ENCODE measurements at places on chromosomes 3 and 15. TPM values are rescaled to one million over a fixed set of nuclear protein-coding genes. Genes with fewer than 3 reads are reported as not detected.
A peak's percentile ranks its signal among the peaks of the same experiment; 100 is the strongest.

Gene ERC2
- total RNA-seq = not detected

DNA sequence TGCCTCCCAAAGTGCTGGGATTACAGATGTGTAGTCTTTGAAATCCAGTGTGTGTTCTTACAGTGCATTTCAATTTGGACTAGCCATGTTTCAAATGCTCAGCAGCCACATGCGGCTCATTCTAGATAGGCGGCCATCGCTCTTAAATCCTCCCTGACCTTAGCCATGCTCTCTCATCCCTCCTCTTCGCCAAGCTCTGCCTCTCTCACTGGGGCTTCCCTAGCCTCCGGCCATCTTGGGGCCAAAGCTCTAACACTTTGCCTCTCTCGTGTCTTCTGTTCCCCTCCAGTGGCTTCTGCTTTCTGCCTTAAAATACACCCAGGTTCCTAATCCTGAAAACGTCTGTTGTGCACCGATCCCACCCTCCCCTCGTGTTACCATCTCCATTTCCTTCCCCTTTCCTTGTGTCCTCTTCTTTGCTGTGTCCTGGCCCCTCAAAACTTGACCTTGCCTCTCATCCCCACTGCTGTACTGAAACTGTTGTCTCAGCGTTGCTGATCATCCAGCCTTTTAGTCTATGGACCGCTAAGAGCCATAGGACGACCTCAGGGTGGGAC is 1.4 kb upstream of the GHRL start:
- no peak for DNase-seq

Gene RAB6B
- 0.94 TPM for total RNA-seq

DNA sequence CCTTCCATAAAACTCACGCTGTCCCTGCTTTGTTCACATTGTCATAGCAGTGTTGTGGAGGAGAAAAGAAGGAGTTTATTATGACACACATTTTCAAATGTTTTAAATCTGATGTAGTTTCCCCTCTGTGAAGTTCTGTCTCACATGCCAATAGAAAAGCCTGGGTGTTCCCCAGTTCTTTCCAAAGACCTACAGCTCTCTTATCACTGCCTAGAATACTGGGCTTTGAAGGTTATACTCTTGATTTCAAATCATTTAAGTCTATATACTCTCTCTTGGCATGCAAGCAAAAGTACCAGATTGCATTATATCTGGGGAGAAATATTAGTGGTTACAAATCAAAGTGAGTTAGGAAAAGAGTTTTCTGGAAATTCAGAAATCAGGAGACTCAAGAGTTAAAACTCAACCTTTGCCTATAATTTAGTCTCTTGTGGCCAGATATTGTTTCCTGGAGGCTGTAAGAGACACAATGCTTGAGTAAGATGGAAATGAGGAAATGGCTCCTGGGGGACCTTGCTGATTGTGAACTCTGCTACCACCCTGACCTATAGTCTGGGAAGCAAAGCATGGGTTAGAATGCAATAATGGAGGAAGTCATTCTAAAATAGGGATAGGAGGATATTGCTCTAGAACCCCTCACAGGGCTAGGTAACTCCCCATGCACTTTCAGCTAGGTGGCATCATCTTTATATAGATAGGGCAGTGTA is 182.8 kb downstream of the KCNAB1 start:
- DNase-seq = no peak

- no peak for DNase-seq
Observed at GRCh38 chr15:33852570-33852969, 115.7 kb upstream of the CHRM5 start.

Gene EXD1
- total RNA-seq = not detected

- no peak for DNase-seq
Observed at GRCh38 chr3:108602249-108602934, 12.9 kb downstream of the DZIP3 start.

Gene GOLGA8N
- total RNA-seq = 1.4 TPM

DNA sequence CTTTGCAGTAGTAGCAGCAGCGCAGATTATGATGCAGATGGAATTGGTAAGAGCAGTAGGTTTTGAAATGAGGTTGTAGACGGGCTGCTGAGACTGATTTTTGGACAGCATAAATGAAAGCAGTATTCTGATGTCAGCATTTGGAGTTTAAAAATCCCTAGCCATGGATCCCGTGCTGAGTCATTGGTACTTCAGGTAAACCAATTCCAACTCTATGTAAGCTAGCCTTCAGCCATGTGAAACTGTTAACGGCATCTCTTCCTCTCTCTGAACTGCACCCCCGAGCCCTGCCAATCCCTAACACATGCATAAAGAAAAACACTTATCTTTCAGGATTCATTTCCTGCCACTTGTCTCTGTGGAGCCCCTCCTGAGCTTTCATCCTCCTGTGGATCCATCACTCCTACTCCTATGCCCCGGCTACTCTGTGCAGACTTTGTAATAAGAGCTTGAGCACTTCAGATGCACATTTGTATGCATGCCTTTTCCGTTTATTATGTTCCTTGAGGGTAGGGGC is 119.0 kb downstream of the AKAP13 start:
- DNase-seq = no peak

DNA sequence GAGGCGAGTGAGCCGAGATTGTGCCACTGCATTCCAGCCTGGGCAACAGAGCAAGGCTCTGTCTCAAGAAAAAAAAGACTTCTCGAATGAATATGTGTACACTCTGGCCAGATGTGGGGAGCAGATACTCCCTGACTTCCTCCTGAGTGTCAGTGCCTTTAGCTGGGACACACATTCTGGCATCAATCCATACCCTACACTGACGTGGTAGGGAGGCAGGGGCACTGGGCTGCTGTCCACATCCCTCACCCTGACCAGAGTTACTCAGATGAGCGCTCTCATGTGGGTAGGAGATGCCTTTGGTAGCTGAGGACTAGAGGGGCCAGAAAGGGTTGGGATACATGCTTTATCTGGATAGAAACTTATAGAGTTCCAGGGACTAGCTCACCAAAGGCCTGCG is 15.6 kb downstream of the LIMD1 start:
- no peak for DNase-seq

- DNase-seq = no peak
Observed at GRCh38 chr3:34777386-34777785, 861.9 kb upstream of the ARPP21 start.

DNA sequence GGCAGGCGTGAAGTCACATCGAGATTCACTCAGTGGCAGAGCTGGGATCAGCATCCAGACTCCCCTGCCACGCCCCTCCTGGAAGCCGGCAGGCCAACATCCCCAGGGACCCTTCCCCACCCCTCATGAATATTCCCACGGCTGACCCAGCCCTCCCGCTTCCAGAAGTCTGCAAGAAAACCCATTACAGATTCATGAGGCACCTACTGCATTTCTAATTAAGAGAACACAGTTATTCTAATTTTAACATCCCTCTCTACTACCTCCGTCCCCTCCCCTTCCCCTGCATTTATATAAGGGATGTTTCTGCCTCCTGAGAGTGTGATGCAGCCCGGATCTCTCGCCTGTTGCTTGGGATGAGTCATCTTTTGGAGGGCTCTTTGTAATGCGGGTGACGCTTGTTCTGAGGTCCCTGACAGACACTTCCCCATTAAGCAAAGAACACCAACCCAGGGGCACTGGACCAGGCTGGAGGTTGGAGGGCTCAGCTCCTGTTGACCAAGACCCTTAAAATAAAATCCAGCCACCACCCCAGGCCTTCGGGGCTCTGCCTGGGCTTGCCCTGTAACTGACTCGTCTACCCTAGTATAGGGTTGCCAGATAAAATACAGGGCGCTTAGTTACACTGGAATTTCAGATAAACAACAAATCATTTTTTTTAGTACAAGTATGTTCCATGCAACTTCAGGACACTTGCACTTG is 118.7 kb downstream of the NUP210 start:
- no peak for DNase-seq

GRCh38 chr3:157759311-157759710 is 256.1 kb upstream of the VEPH1 start:
- DNase-seq = no peak

Gene OR5K4
- not detected for total RNA-seq

Gene GOLGA6L7
- total RNA-seq = not detected

GRCh38 chr3:143414571-143415253 is 295.1 kb downstream of the CHST2 start:
- DNase-seq = no peak

Gene NR2C2
- total RNA-seq = 61.5 TPM

DNA sequence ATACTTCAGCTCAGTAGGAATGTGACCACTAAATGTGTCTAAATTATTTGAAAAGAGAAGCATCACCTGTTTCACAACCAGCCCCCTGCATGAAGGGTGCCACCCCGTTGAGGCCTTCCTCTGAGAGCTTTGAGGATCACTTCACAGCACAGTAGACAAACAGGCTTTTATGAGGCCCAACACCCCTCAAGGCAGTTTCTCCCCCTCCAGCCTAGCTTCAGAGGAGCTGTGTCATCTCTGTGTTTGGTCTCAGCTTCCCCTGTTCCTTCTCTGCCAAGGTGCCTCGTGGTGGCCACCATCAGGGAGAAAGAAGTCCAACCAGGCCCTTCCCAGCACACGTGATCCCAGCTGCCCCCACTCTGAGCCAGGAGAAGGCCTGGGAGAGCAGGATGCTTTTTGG is 21.6 kb upstream of the DUSP7 start:
- DNase-seq = no peak

Gene TNFAIP8L3
- not detected for total RNA-seq

DNA sequence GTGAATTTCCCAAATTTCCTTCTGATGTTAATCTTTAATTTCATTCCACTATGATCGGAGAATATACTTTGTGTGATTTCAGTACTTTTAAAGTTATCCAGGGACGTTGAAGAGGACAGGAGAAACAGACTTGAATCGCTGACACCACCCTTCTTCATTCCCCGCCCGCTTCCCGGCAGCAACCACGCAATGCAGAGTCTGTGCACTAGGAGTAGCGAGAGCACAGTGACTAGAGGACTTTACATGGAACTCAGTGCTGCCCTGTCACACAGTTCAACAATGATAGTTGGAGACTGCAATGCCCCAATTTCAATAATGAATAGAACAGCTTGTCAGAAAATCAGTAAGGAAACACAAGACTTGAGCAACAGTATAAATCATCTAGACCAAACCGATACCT is 73.9 kb downstream of the RNF13 start:
- no peak for DNase-seq

DNA sequence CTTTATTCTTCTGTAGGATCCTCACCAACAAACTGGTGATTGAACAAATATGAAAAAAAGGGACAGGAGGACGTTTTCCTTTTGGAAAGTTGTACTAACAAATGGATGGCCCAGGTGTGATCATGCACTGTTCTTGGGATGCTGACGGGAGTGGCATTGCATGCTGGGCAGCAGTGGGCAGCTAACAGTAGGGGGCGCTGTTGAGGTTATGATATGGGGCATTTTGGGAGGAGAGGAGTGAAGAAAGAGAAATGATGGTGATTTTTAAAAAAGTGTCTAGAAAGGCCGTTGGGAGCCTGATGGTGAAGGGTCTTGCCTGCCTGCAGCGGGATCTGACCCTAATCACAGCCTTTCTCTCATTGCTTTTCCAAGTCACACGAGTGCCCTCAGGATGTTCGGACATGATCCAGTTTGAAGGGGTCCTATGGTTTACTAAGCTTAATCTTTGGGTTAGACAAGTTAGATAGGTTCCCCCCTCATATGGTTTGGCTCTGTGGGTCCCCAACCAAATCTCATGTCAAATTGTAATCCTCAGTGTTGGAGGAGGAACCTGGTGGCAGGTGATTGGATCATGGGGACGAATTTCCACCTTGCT is 46.2 kb upstream of the PRTG start:
- peak; percentile 41 for DNase-seq

Gene BFSP2
- 6.6 TPM for total RNA-seq

Gene CDCP1
- 0.54 TPM for total RNA-seq

GRCh38 chr3:112417696-112418318 is 81.5 kb downstream of the BTLA start:
- no peak for DNase-seq

DNA sequence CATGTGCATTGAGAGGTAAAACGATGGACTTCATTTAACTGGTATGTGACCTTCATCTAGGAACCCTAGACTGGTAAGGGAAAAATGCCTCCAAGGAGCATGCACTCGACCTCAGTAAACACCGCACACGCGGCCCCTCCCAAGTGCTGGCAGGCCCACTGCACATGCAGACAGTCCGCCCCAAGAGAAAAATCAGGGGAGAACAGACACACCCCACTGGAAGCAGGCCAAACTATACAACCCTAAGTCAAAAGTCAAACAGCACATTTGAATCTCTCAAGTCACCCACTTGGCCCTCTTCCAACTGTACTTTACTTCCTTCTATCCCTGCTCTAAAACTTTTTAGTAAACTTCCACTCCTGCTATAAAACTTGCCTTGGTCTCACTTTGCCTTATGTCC is 250.1 kb upstream of the HES1 start:
- no peak for DNase-seq

GRCh38 chr3:135895106-135895733 is 70.3 kb upstream of the PPP2R3A start:
- DNase-seq = peak; percentile 6

GRCh38 chr15:89408372-89409183 is 74.0 kb upstream of the POLG start:
- no peak for DNase-seq

DNA sequence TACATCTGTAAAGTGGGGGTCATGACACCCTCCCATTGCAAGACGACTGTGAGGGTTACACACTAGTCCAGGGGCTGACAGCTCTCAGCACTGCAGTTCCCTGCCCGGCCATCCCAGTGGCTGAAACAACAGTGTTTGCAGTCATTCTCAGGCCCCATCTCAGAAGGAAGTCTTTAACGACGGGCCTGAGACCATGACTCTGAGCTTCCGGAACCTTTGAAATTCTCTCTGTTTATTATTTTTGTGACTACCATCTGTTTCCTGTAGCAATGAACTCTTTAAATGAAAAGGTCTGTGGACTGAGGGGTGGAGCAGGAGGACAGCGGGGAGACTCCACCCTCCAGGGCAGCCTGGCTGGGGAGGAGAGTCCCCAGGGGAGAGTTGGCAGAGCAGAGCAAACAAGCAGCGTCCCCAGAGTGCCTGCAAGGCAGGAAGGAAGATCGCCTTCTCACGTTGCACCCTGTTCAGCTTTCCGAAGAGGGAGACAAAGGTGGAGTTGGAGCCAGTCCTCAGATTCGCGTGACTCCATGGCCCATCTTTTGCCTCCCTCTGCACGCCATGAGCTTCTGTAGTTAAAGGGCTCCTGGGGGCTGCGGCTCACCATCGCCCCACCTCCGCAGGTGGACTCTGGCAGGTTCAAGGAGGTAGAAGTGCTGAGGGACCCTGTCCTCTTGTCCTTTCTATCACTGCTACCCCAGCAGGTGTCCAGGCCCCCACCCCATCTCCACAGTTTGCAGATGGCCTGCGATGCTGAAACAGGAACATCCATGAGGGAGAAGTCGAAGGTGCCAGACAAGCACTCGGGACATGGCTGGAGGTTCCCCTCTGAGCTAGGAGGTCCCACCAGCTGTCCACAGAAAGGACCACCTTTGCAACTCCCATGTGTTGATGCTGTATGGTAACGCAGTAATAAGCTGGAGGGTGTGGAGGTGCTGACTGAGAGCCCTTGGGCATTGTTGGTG is 525.8 kb upstream of the PROK2 start:
- peak; percentile 89 for DNase-seq

GRCh38 chr3:192731233-192731632 is 3.9 kb upstream of the FGF12 start:
- no peak for DNase-seq

DNA sequence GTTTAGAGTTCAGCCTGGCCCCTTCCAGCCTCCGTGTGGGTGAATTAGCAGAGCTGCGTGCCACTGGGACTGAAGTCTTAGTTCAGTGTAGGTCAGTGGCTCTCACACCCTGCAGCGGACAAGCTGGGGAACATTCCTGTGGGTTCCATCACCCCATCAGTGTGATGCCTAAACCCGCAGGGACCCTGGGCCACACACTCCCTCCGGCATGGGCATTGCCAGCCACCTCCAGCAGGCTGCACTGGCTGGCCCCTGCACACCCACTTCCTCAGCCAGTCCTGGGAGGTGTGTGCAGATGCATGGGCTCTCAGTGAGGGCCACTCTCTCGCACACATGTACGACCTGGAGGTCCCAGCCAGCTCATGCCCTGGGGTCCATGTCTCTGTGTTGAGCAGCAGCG is 32.1 kb upstream of the TOPBP1 start:
- no peak for DNase-seq

All from CD4-positive, CD25-positive, alpha-beta regulatory T cell (primary cell).